ENCODE measurements at places on chromosomes 16 and 17.

DNA sequence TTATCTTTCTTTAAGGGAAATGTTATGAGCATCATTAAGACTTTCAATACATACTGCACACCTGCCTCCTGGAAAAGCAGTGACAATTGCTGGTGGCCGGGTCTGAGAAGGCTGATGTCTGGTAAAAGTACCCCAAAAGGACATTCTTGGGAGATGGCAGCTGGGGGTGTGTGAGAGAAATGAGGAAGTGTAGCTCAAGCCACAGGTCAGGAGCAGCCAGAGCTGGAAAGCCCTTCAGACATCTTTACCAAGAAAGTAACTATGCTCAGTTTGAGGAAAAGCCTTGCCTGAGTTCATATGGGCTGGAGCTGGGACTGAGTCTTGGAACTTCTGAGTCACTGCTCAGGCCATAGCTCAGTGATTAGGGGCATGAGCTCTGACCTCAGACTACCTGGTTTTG is 94.7 kb upstream of the N4BP1 start:
- no peak for DNase-seq

GRCh38 chr17:48478224-48479013 is 48.4 kb upstream of the SKAP1 start:
- no peak for DNase-seq

GRCh38 chr17:42673266-42673884 is 3.4 kb downstream of the PLEKHH3 start:
- no peak for DNase-seq

DNA sequence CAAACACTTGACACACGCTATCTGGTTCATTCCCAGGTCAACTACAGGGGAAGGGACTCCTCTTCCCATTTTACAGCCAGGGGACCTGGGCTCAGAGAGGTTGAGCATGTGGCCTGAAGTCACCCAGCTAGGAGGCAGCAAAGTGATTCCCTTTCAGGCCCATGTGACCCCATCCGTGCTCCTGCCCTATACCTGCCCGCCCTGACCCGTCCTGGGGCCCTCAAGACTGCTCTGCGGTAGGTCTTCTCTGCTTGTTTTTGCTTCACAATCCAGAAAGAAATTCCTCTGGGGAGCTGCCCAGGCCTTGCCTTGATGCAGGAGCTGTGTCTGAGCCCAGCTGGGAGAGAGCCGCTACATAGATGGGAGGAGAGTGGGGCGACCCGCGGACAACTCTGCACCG is 161.4 kb downstream of the SDK2 start:
- DNase-seq, result no peak

DNA sequence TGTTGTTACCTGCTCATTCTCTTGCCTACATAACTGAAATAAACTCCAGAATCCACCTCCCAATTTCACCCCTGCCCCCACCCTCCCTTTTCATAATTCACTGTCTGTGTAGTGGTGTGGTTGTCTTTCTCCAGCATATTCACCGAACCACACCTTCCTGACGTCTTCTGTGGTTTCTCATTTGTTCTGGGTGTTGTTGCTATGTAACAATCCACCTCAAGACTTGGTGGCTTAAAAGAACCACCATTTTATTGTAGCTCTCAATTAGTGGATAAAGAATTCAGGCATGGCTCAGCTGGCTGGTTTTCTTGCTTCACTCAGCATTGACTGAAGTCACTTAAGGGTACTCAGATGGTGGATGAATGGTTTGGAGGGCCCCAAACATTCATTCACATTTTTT is 229.8 kb downstream of the MAF start:
- DNase-seq, result no peak

DNA sequence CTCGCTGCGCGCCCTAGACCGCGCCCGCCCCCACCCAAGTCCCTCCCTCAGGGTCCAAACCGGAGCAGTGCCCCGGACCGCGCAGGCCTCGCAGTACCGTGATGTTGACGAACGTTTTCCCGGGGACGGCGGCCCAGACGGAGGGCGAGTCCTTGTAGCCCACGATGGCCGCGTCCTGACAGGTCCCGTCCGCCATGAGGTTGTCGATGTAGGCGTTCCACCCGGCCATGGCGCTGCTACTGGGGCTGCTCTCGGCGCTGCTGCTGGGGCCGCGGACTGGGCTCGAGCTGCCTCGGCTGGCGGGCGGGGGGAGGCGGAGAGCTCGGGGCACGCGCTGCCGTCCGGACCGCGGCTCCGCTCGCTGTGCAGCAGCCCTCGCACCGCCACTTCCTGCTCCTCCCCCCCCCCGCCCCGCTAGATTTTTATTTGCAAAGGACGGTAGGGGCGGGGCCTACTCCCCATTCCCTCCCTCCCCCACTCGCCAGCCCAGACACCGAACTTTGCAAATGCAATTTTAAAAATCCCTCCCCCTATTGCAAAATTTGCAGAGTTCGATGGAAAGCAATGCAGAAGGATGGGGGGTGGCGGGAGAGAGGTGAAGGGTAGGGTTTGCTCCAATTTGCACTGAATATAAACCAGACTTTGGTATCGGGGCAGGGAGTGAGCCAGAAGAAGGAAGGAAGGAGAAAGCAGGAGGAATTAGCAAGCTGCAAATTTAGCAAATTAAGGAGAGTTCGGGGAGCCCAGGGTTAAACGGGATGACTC is at the start of gene PFN1:
Gene PFN1 (minus strand): TSS at position 365 of the 765 bp plus-strand sequence. CDS start 136 bp downstream, at position 229.
- peak; percentile 91 for DNase-seq

GRCh38 chr16:81635063-81635937 is 143.8 kb upstream of the PLCG2 start:
- no peak for DNase-seq

GRCh38 chr17:82101767-82102679 is 4.0 kb upstream of the FASN start:
- no peak for DNase-seq

- DNase-seq, result peak; percentile 83
Measured at GRCh38 chr17:40179923-40180659, 2.8 kb downstream of the RAPGEFL1 start.

DNA sequence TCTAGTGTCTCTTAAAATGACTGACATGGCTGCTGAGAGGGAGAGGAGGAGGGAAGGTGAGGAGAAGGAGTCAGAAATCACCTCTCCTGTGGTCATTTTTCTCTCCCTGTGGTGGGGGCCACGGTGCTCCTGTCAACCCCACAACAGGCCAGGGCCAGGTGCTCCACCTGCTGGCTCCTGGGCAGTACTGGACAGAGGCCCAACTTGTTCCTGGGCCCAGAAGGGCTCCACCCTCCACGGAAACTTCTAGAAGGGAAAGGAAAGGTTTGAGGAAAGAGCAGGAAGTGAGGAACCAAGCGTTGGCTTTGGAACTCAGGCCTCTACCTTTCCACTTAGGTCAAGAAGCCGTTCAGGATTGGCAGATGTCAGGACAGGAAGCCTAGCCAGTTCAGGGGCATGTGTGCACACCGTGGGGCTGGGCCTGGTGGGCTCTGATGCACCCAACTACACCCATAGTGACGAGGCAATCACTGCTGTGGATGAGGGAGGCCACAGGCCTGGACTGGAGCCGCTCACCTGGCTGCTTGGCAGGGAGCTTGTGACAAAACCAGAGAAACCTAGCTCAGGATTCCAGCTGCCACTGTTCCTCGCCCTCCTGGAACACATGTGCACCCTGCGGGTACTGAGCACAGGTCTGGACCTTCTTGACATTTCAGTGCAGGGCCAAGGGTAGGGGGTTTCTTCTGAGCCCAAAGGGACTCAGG is 36.1 kb downstream of the WNT3 start:
- peak; percentile 33 for DNase-seq

DNA sequence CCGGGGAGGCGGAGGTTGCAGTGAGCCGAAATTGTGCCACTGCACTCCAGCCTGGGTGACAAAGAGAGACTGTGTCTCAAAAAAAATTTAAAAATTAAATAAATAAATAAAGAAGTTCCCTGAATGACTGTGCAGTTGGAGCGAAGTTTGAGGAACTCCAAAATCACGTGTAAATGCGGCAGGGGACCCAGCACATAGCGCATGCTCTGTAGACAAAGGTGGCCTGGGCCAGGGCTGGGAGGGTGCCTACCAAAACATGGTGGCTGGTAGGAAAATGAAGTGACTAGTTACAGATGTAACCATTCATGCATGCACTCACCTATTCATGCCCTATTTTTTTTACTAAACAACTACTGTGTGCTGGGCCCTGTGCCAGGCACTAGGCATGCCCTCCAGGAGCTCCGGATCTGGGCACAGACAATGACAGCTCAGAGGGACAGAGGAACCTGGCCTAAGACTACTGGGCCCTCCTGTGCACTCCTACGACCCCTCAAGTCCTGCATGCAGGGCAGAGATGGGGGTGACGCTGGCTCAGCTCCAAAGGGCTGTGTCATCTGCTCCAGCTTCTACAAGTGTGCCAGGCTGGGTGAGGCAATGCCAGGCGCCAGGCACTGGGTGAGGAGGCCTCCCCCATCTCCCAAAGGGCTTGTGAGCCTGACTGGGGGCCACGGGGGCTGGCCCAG is 65.3 kb downstream of the RMI2 start:
- no peak for DNase-seq

DNA sequence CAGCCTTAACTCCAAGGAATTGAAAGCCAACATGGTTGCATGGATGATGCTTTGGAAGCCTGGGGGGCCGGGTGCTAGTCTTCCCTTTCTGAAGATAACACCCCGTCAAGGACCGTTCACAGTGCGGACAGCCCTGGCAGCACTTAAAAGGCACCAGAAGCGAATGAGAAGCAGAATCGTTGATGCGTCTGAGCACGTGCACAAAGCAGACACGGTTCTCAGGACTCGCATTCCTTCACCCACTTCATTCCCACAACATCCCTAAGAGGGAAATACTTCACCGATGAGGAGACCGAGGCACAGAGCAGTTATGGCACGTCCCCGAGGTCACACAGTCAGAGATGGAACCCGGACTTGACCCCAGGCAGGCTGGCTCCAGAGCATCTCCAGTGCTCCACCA is 14.2 kb downstream of the TRPV1 start:
- peak; percentile 19 for DNase-seq
